ENCODE measurements at places on chromosomes 12 and 14.

DNA sequence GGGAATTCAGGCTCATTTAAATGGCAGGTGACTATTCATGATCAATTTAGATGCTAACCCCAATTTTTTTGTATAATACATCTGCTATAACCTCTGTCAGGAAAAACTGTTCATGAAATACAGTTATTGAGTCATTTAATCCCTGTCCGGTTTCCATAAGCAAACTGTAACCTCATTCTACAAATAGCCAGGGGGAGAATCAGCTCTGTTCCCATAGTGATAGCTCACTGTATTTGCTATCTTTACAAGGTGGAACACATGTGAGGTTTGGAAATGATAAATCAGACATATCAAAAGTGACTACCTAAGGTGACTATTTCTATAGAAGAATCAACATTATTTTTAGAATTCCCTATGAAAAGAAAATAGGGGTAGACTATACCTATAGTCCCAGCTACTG is 38.6 kb upstream of the VPS33A start:
- no peaks in the 10 kb centered on the region for H3K4me1 ChIP-seq
- DNase-seq: no peak
- H3K27ac ChIP-seq: no peak overlapping the region
- peaks cover 100% of the 10 kb centered on the region for H3K36me3 ChIP-seq

GRCh38 chr14:106417224-106418049 is 891.1 kb downstream of the TMEM121 start:
- no peaks in the 10 kb centered on the region for H3K27me3 ChIP-seq
- H3K36me3 ChIP-seq: no peaks in the 10 kb centered on the region
- no peaks in the 10 kb centered on the region for H3K4me1 ChIP-seq
- H3K4me3 ChIP-seq: no peak overlapping the region
- H3K27ac ChIP-seq: no peak overlapping the region
- DNase-seq: peak; percentile 64

GRCh38 chr12:68611094-68611805 is 551 bp downstream of the RAP1B start:
- no peaks in the 10 kb centered on the region for H3K27me3 ChIP-seq
- peaks cover 4% of the 10 kb centered on the region for H3K36me3 ChIP-seq
- peak overlapping the region; percentile 98 for H3K27ac ChIP-seq
- H3K4me3 ChIP-seq: peak overlapping the region; percentile 93

DNA sequence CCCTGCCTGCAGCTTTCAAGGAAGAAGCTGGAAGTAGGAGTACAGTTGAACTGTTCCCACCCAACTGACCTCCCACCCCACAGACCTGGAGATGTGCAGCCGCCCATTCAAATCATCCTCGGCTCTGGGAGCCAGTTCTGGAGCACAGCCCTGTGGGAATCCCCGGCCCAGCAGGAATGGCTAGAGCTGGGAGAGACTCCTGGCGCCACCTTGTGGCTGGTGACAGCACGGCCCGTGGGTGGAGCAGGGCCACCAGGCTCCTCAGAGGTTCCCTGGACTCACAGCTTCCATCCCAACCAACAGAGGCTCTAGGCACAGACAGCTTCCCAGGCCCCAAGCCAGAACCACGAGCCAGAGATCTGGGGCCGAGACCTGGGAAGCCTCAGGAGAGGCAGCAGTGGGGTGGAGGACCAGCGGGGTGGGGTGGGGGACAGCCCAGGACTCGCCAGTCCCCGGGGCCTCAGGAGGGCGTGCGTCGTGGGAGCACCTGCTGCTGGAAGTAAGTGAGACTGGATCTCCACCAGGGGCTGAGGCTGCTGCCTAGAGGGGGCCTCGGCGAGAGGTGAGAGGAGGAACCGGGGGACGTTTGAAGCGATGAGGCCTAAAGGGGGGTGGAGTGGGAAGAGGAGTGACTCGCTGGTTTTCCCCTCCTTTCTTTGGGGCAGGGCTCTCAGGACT is 43.4 kb downstream of the RNF34 start:
- H3K4me3 ChIP-seq: no peak overlapping the region
- peak; percentile 95 for DNase-seq
- H3K27ac ChIP-seq: no peak overlapping the region
- H3K27me3 ChIP-seq: no peaks in the 10 kb centered on the region
- no peaks in the 10 kb centered on the region for H3K36me3 ChIP-seq
- peaks cover 5% of the 10 kb centered on the region for H3K4me1 ChIP-seq

- H3K4me3 ChIP-seq: no peak overlapping the region
- H3K27ac ChIP-seq: no peak overlapping the region
- H3K4me1 ChIP-seq: no peaks in the 10 kb centered on the region
- no peak for DNase-seq
Measured at GRCh38 chr12:14810953-14811483, 3.0 kb downstream of the SMCO3 start.

DNA sequence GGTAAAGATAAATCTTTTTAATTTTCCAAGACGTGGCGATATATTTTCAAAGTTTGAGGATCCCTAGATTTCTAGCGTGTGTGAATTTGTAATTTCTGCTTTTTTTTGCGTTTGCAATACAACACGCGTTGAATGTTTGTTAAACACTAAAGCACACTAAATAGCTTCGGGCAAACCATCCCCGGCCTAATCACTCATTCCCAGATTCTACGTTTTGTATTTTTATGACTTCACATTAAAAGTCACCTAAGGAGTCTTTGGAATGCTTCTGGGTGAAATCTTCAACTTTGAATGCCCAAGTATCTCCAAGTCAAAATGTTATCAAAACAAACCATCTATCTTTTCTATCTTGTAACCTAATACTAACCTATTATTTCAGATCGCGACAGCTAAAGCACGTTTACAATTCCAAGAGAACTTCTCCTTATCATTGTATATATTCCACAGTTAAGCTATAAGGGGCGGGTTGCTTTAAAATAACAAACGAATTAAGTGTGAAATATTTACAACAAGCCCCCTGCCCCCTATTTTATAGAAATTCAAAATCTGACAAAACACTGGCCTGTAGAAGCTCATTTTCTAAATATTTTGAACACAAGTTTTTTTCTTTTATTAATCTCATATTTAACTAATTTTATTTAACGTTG is 1.1 kb downstream of the ALX1 start:
- H3K4me3 ChIP-seq: peak overlapping the region; percentile 61
- H3K4me1 ChIP-seq: no peaks in the 10 kb centered on the region
- H3K27ac ChIP-seq: no peak overlapping the region
- no peak for DNase-seq

- no peak overlapping the region for H3K27ac ChIP-seq
- H3K36me3 ChIP-seq: no peaks in the 10 kb centered on the region
- no peak for DNase-seq
- no peaks in the 10 kb centered on the region for H3K4me1 ChIP-seq
Measured at GRCh38 chr12:52487211-52487610, 5.8 kb downstream of the KRT6A start.

DNA sequence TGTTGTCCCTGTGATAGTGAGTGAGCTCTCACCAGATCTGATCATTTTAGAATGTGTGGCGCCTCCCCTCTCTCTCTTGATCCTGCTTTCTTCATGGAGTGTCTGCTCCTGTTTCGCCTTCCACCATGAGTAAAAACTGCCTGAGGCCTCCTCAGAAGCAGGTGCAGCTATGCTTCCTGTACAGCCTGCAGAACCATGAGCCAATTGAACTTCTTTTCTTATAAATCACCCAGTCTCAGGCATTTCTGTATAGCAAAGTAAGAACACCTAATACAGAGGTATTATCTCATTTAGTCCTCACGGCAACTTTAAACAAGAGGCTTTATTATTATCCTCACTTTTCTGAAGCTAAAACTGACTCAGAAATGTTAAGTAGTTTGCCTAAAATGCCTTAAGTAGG is 81.3 kb upstream of the BTG1 start:
- no peaks in the 10 kb centered on the region for H3K4me1 ChIP-seq
- no peak overlapping the region for H3K4me3 ChIP-seq
- H3K27me3 ChIP-seq: no peaks in the 10 kb centered on the region

- no peaks in the 10 kb centered on the region for H3K36me3 ChIP-seq
- no peaks in the 10 kb centered on the region for H3K27me3 ChIP-seq
- H3K4me3 ChIP-seq: no peak overlapping the region
- peaks cover 51% of the 10 kb centered on the region for H3K4me1 ChIP-seq
Measured at GRCh38 chr12:25985316-25986175, 27.1 kb downstream of the RASSF8 start.

- peaks cover 11% of the 10 kb centered on the region for H3K4me1 ChIP-seq
- H3K27me3 ChIP-seq: no peaks in the 10 kb centered on the region
- peak overlapping the region; percentile 93 for H3K4me3 ChIP-seq
- no peak for DNase-seq
Measured at GRCh38 chr12:108515916-108516315, 839 bp downstream of the FICD start.

DNA sequence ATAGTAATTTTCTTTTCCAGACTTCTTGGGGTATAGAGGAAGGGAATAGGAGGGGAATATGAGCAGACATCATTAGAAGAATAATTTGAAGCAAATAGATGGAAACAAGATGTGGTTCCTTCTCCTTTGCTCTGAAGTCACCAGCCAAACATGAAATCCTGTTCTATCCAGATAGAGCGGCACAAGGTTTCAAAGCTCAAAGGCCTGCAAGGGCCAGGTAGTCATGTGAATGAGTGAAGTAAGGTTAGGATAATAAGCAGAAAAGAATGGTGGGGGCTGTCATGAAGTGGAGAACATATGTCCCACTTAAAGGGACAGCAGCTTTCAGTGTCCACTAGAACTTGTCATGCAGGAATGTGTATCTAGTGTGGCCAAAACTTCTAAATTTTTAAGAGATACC is 2.5 kb upstream of the IKZF4 start:
- H3K27me3 ChIP-seq: no peaks in the 10 kb centered on the region
- no peaks in the 10 kb centered on the region for H3K4me1 ChIP-seq
- no peak for DNase-seq
- H3K36me3 ChIP-seq: peaks cover 3% of the 10 kb centered on the region
- H3K4me3 ChIP-seq: no peak overlapping the region

- H3K4me3 ChIP-seq: peak within 1 kb of the TSS; percentile 84
- no peak for DNase-seq
- H3K36me3 ChIP-seq: no peaks in the 10 kb centered on the region
- peak within 1 kb of the TSS; percentile 85 for H3K27ac ChIP-seq
- no peaks in the 10 kb centered on the region for H3K27me3 ChIP-seq
- peaks cover 8% of the 10 kb centered on the region for H3K4me1 ChIP-seq
Measured at GRCh38 chr14:61281186-61281947, at the start of gene TMEM30B. Gene TMEM30B, minus strand, starts transcription at chr14:61281338. Its CDS starts 191 bp downstream, at chr14:61281147.

GRCh38 chr12:120614848-120615247 is 25.6 kb upstream of the CABP1 start:
- H3K4me1 ChIP-seq: no peaks in the 10 kb centered on the region
- no peaks in the 10 kb centered on the region for H3K36me3 ChIP-seq
- no peak overlapping the region for H3K27ac ChIP-seq
- no peak for DNase-seq

DNA sequence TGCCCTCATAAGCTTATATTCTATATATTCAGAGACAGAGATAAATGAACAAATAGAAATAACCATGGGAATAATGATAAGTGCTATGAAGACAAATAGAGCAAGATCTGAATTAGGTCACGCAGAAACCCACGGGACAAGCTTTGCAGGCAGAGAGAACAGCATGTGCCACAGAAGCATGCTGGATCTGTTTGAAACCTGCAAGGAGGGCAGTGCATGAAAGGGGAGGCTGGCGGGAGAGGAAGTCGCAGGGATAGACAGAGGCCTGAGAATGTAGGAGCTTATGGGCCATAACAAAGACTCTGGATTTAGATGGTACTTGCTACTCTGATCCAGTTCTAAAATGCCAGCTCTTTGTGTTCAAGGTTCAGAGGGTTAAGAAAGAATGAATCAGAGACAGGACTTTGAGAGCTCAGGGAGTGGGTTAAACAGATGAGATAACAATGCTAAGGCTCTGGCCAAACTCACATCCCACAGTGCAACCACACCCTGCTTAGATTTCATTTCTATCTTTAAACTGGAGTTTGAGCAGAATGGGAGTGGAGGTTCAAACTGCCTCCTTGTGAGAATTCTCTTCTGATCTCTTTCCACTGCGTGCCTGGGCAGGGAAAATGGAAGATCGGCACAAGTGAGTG is 49.2 kb upstream of the PPP1R12A start:
- H3K27me3 ChIP-seq: peaks cover 2% of the 10 kb centered on the region
- no peak overlapping the region for H3K27ac ChIP-seq
- no peak overlapping the region for H3K4me3 ChIP-seq
- H3K36me3 ChIP-seq: no peaks in the 10 kb centered on the region

DNA sequence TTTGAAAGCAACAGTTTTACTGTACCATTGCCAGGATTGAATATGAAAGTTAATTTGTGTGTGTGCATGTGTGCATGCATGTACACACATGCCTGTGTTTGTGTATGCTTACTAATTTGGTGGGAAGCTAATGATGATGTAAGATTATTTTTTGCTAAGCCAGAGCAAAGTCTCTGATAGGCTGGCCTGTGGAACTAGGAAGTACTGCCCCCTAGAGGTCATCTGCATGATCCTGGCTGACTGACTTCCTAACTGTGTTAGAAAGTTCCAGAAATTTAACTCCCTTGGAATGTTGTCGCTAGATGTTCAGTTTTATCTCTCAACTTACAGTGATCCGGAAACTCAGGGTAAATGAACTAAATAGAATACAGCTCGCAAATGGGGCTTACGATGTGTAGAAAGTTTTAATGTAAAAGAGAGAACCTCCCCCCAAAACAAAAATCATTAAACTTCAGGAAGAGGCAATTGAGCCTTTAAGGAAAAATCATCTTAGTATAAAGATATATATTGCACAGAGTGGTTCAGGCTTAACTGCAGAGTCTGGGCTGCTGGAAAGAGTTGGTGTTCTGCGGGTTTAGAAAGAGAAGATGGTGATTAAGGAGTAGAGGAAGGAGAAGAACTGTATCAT is 34.3 kb upstream of the SLC38A1 start:
- H3K4me3 ChIP-seq: no peak overlapping the region
- H3K27ac ChIP-seq: no peak overlapping the region
- H3K4me1 ChIP-seq: no peaks in the 10 kb centered on the region
- H3K36me3 ChIP-seq: no peaks in the 10 kb centered on the region
- no peaks in the 10 kb centered on the region for H3K27me3 ChIP-seq

DNA sequence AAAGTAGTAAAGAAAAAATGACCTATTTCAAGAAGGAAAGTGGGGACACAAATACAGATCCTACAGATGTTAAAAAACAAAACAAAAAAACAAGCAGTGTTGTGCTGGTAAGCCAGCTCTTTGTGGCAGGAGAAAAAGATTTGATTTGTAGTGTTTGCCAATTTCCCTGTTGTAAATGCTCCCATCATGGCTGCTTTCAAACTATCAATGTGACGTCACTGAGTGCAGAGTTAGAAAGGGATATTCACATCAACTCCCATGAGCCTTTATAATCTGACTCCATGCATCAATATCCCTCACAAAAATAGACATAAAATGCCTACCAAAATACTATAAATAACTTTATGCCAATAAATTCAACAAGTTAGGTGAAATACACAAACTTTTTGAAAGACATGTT is 32.2 kb upstream of the BCL11B start:
- H3K36me3 ChIP-seq: no peaks in the 10 kb centered on the region
- no peaks in the 10 kb centered on the region for H3K27me3 ChIP-seq

GRCh38 chr12:21499765-21500164 is 1.7 kb downstream of the RECQL start:
- peaks cover 28% of the 10 kb centered on the region for H3K4me1 ChIP-seq
- no peaks in the 10 kb centered on the region for H3K27me3 ChIP-seq
- peaks cover 41% of the 10 kb centered on the region for H3K36me3 ChIP-seq
- H3K4me3 ChIP-seq: peak overlapping the region; percentile 95
- no peak for DNase-seq
